ENCODE measurements at places on chromosomes 5 and 9.

- no peak for DNase-seq
Observed at GRCh38 chr9:86974421-86974820, 27.1 kb upstream of the GAS1 start.

GRCh38 chr5:68181039-68181599, 34.4 kb upstream of the PIK3R1 start:
- no peak for DNase-seq

- no peak for DNase-seq
Observed at GRCh38 chr9:135320943-135321342, 158.6 kb upstream of the PPP1R26 start.

DNA sequence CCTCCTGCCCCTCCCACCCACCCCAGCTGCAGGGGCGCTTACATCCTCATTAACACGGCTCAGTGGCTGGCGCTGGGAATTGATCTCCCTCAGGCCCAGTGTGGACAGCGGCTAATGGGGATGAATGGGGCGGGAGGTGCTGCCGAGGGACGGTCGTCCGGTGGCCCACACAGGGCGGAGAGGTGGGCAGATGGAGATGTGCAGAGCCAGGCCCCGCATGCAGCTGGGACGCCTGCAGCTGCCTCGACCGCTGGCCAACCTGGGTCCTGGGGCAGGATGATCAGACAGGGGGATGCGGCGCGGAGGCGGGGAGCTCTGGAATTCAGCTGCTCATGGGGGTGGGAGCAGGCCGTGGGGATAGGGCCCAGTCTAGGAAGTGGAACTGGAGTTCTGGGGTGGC, 17.6 kb downstream of the TSPAN17 start:
- DNase-seq = no peak

DNA sequence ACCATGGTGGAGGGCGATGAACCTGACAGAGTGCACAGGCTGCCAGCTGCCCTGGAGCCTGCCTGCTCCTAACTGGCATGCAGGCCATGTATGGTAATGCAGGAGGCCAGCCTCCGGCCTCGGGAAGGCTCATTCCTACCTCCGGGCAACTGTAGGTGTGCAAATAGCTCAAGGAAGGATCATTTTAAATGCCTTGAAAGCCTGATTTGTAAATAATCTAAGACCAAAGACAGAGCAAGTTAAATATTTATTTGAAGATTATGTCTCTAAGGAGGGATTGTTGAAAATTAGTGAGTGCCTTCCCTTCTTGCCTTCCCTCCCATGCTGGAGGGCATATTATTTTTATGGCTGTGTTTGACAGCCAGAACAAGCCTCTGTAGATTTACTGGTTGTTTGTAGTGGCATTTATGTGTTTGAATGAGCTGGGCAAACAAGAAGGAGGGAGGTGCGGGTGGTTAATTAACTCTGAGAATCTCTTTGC, 285.7 kb upstream of the TUT7 start:
- no peak for DNase-seq

- DNase-seq = no peak
Observed at GRCh38 chr9:81460693-81461092, 228.7 kb downstream of the TLE1 start.

Data from stimulated activated CD4-positive, alpha-beta T cell treated with anti-CD3 and anti-CD28 coated beads, Interleukin-2, amount 100 ng/mL, for 24 hours (primary cell).